ENCODE measurements at places on chromosomes 5 and 9.

GRCh38 chr5:173479711-173480110, 136.7 kb downstream of the BOD1 start:
- no peak for DNase-seq

DNA sequence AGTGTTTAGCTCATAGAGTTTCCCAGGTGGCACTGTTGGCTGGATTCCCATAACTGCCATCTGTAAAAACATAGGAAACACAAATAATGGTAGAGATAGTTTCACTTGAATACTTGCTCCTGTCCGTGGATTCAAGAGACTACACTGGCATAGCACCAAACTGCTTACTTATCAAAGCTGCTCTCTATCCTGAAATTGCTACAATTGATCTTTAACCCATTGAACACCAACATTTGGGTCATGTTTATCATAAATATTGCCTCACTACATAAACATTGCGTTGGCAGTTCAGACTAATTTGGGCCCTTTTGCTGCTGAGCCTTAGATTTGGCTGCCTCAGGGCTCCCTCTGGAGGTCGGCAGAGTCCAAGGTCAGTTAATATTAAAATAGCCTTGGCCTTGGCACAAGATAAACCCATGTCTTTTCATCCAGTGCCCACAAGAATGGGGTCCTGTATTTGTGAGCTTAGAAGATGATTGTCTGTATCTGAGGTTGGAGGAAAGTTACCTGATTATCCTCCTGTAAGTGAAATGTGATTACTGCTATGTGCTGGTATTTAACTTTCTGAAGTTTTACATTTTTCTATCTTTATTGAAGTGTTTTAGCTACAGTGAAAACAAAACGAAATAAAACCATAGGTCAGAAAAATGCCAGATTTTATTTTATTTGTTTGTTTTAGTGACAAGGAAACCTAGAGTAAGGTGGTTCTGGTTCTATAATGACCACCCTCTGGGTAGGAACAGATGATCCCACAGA, 4.0 kb upstream of the RANBP3L start:
- DNase-seq: no peak

- no peak for DNase-seq
Measured at GRCh38 chr9:95383185-95383676, 65.7 kb upstream of the FANCC start.

- no peak for DNase-seq
Measured at GRCh38 chr5:122775550-122776542, 966 bp downstream of the SNX2 start.

- DNase-seq: no peak
Measured at GRCh38 chr9:137453643-137454081, 5.5 kb downstream of the NSMF start.

- no peak for DNase-seq
Measured at GRCh38 chr9:21551401-21551800, 69.3 kb upstream of the IFNE start.

- no peak for DNase-seq
Measured at GRCh38 chr5:103829585-103829984, 267.0 kb upstream of the NUDT12 start.

DNA sequence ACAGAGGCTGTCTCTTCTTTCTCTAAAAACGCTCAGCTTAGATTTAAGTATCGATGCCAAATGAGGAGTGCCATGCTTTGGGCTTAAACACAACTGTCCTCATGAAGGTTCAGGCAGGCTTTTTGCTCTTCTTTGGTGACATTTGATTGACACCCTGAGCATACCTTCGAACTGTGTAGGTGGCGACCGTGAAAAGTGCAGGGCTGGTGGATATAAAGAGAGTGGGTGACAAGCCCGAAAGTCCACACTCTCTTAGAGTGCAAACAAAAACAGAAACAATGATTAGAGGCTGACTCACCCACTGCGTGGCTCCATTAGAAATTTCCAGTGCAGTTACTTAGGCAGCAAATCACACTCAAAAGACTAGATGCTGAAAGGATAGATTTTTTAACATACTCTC, 141.7 kb downstream of the SYK start:
- DNase-seq: no peak

DNA sequence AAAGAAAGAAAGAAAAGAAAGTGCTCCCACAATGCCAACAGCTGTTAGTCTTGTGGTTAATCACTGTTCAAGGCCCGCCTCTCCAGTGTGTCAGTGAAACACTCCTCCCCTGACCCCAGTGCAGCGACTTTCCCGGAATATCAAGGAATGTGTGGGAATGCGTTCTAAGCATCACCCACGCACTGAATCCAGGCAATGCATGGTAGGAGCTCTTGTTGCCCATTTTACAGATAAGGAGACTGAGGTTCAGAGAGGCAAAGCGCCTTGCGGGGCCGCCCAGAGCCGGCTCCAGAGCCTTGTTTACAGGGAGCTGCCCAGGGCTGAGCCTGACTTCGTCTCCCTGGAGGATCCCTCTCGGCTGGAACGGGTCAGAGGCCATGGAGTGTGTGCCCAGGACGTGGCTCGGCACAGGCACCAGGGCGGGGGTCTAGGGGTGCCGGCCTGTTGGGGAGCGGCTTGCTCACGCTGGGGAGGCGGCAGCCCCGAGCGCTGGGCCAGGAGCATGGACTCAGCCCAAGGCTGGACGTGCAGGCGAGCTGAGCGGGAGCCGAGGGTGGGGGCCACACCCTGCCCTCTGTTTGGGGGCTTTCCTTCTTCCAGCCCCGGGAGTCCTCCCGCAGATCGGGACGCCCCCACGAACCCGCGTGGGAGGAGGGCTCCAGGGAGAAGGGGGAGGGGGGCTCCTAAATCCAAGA, 823 bp downstream of the ST6GALNAC6 start:
- peak; percentile 83 for DNase-seq

- DNase-seq: no peak
Measured at GRCh38 chr9:94108584-94108983, 24.3 kb downstream of the PTPDC1 start.

DNA sequence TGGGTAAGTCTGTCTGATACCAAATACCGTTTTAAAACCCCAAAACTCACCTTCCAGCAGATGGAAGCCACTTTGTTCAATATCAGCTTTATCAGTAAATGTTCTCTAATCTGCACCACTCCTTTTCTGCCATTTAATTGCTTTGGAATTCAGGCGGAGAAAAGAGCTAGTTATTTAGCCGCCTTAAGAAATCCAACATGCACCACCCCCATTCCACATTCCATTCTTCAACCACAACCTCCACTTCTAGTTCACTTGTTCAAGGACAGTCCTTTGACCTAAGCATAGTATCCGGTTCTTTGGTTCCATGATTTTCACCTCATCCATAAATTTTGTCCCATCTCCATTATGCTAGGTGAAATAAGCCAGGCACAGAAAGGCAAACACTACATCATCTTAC, 240.1 kb downstream of the DNAH5 start:
- no peak for DNase-seq

All from coronary artery (tissue), 2 donors.